ENCODE measurements at places on chromosomes 12 and 14.

DNA sequence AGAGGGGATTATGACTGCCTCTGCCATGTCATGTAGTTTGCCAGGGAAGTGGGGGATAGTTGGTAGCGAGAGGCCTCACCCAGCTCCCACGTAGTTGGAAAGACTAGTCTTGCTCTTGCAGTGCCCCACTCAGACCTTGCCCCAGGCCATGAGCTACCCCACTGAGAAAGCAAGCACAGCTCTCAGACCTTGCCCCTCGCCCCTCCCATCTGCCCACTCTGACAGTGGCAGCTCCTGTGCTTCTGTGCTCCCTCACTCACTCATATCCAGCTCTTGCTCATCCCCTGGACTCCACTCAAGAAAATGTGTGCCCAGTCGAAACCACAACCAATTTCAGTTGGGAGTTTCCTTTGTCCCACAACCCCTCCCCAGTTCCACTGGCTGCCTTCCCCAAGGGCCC lies 55.5 kb upstream of the BDKRB2 start:
- no peak for DNase-seq

DNA sequence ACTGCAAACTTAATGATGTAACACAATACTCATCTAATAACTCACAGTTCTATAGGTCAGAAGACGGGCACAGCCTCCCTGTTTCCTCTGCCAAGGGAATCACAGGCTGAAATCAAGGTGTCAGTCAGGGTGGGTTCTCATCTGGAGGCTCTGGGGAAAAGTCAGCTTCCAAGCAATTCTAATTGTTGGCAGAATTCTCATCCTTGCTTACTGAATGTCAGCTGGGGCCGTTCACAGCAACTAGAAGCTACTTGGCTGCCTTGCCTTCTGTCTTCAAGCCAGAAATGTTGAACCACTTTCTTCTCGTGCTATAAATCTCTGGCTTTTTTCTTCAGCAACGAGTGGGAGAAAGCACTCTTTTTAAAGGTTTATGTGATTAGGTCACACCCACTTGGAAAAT lies 80.1 kb upstream of the PDZRN4 start:
- DNase-seq = no peak

DNA sequence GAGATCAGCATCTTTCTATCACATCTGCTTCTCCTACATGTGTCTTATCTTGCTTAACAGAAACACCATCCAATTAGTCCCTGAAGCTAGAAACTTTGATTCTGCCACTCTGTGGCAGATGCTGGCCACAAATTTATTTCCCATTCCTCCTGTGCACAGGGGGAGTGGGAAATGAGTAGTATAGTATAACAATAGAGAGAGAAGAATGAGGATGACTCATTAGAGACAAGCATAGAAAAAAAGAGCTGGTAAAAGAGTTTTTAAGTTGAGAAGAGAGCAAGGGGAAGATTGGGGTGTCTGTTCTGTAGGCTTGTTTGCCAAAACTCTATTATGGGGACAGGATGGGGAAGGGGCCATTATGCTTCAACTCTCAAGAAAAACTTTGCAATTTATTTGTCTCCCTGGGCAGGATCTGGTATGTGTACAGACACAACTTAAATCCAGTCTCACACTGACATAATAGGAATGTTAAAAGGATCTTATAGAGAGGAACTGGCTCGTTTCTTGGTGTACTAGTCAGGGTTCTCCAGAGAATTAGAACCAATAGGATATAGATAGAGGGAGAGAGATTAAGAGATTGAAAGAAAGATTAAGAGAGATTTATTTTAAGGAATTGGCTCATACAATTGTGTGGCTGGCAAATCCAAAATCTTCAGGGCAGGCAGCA lies 142.6 kb upstream of the CPSF6 start:
- DNase-seq = no peak

DNA sequence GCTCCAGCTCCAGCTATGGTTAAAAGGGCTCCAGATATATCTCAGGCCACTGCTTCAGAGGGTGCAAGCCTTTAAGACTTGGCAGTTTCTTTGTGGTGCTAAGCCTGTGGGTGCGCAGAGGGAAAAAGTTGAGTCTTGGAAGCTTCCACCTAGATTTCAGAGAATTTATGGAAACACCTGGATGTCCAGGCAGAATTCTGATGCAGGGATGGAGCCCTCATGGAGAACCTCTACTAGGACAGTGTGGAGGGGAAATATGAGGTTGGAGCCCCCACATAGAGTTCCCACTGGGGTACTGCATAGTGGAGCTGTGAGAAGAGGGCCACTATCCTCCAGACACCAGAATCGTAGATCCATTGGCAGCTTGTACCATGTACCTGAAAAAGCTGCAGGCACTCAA lies 69.9 kb downstream of the SDR9C7 start:
- no peak for DNase-seq

- peak; percentile 46 for DNase-seq
These were observed 6.9 kb upstream of the ADCY6 start for GRCh38 chr12:48795550-48796455.

- no peak for DNase-seq
These were observed 52.7 kb downstream of the ESRRB start for GRCh38 chr14:76428611-76429010.

DNA sequence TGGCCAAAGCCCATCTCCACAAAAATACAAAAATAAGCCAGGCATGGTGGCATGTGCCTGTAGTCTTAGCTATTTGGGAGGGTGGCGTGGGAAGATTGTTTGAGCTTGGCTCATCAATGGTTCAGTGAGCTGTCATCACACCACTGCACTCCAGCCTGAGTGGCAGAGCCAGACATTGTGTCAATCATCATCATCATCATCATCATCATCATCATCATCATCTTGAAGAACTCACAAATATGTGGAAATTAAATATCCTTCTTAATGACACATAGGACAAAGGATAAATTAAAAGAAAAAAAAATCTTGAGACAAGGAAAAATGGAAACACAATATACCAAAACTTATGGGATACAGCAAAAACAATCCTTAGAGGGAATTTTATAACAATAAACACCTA lies 132.5 kb downstream of the LRFN5 start:
- DNase-seq = no peak

- no peak for DNase-seq
These were observed 38.6 kb downstream of the GARIN6 start for GRCh38 chr12:99686142-99686541.

GRCh38 chr12:55687746-55688145 lies 20.0 kb downstream of the ITGA7 start:
- no peak for DNase-seq

DNA sequence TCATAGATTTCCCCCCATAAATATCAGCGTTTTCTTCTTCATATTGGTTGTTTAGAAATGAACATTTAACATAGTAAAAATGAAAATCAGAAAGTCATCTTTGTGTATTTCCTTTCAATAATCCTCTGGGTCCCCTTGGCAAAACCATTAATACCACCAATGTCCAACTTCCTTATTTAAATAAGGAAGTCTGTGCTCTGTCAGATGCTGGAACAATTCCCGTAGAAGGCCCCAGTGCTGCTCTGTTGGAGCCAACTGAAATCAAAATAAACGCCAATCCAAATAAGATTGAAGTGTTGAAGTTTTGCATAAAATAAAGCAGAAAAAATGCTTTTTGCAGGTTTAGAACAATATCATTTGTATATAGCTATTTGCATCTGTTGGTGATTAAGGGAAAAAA lies 93.1 kb downstream of the PPM1H start:
- no peak for DNase-seq

- DNase-seq = no peak
These were observed 17.1 kb upstream of the OR4K17 start for GRCh38 chr14:20093442-20093841.

- no peak for DNase-seq
These were observed 109.5 kb downstream of the TSPAN9 start for GRCh38 chr12:3186546-3187215.

DNA sequence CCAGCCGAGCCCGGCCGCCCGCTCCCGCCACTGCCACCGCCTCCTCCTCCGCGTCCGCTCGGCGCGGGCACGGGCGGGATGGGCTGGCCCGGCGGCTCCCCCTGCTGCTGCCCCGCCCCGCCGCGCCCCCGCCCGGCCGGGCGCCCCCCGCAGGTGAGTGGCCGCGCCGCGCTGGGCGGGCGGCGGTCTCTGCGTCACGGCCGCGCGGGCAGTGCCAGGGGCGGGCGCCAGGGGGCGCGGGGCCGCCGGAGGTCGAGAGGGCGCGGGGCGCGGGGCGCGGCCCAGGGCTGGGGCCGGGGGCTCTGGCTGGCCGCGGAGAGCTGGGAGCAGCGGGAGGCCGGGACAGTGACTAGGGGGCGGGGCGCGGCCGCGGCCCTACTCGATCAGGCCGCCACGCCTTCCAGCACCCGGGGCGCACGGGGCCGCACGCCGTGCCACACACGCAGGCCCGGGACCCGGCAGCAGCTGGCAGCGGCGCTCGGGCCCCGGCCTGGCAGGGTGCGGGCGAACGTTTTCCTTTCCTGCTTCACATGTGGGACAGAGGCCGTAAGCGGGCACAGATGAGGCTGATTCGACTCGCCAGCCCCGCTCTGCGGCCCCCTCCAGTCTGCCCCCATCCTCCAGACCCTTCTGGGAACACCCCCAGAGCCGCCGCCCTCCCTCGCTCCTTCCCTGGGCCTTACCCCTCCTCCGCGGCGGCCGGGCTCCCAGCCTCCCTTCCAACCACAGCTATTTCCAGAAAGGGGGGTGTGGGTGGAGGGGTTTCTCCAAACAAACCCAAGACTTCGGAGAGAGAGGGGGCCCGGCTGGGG lies 2.4 kb upstream of the TNS2 start:
- peak; percentile 60 for DNase-seq

GRCh38 chr12:33314223-33314622 lies 125.4 kb downstream of the SYT10 start:
- no peak for DNase-seq
